ENCODE measurements at places on chromosomes 16 and 17.

- DNase-seq = no peak
Observed at GRCh38 chr16:59319871-59320270, 585.8 kb upstream of the GOT2 start.

DNA sequence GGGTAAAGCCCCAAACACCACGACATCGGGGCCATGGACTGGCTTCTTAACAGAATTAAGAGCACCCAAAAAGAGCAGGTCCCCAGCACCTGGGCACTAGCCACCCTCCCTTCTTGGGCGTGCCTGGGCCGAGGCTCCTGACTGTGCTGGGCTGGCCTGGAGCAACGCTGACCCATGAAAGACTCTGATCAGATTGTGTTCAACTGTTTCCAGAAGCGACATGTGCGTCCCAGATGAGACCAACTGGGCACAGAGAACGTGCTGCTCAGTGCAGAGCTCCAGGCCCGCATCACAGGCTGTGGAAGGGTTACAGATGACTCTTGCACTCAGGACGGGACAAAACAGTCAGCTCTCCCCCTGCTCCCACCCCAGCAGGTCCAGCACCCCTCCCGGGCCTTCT lies 100.7 kb downstream of the KCNJ12 start:
- peak; percentile 28 for DNase-seq

DNA sequence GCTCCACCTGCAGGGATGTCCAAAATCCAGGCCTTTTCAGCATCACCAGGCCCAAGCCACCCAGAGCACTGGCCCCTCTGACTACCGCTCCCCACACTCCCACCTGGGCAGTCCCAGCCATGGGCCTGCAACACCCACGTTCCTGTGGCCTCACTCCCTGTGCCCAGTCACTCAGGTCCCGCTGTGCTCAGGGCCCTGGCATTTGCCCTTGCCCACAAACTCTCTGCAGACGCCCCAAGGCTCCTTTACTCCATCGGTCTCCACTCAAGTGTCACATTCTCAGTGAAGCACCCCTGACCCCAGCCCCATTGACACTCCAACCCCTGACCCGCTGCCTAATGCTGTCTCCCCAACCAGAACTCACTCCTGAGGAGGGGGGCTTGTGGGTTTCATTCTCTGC lies 23.6 kb downstream of the MPG start:
- DNase-seq = peak; percentile 48

- DNase-seq = peak; percentile 32
Observed at GRCh38 chr16:67773099-67773498, 33.3 kb downstream of the RANBP10 start.

- peak; percentile 42 for DNase-seq
Observed at GRCh38 chr16:2814551-2815298, 2.3 kb upstream of the PRSS21 start.

DNA sequence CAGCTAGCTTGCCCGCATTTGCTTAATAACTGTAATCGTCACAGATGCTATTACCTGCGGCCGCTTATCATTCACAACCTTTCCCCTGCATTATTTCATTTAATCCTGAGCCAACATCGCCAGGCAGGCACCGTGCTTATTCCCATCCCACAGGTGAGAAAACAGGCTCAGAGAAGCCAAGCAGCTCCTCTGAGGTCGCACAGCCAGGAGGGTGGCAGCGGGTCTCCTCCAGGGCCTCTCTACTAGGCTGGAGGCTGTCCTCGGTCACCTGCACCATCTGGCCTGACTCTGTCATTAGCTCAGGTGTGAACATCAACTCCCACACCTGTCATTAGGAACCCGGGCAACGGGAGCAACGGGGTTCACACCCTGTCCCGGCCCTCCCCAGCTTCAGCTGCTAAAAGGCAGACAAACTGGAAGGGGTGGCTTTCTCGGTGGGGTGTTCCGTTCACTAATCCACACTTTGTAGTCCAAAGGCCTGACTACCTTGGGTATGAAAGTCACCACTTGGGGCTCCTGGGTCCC lies 3.0 kb downstream of the PPL start:
- DNase-seq = no peak

DNA sequence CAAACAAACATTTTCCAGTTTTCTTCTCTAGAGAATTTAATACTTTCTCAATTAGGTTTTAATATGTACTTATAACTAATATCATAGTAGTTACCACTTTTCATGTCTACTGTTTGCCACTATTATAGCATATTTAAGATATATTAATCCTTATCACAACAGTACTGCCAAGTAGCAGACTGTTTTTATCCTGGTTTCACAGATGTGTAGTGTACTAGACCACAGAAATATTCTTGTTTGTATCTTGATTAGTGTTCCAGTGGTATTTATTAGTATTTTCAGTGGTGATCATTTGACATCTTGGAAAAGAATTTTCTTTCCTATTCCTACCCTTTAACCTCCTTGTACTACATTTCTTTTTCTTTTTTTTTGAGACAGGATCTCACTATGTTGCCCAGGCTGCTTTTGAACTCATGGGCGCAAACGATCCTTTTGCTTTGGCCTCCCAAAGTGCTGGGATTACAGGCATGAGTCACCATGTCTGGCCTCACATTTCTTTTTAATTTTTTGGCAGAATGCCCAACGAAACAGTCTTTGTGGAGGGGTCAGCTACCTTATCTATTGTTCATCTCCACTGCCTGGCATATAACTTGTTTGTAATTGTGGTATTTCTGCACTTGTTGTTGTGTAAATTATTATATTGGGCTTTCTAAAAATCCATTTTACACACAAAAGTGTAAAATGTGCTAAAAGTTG lies 27.2 kb downstream of the MAP2K4 start:
- DNase-seq = no peak

DNA sequence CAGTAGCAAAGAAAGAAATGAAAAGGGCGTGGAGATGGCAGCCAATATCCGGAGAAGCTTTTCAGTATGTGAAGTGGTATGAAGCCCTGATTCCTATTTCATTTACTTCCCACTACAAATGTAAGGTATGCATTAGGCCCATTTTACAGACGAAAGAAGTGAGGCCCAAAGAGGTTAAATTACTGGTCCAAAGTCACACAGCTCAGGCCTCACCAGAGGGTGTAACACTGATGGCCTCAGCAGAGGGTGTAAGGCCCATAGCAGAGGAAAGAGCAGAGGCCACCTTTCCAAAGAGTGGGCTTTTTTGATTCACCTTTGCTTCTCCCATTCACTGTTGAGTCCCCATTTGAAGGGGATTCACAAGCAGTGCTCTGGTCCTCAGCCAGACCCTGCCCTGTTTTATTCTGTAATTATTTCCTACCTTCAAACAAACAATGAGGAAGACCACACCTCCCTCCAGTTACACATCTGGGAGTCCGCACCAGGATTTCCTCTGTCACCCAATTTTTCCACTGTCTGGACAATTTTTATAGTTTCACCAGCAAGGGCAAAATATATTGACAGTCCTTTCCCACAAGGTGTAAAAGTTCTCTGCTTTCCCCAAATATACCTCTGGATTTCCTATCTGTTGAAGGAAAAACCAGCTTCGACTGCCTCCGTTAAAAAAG lies 7.1 kb downstream of the ZFHX3 start:
- no peak for DNase-seq

DNA sequence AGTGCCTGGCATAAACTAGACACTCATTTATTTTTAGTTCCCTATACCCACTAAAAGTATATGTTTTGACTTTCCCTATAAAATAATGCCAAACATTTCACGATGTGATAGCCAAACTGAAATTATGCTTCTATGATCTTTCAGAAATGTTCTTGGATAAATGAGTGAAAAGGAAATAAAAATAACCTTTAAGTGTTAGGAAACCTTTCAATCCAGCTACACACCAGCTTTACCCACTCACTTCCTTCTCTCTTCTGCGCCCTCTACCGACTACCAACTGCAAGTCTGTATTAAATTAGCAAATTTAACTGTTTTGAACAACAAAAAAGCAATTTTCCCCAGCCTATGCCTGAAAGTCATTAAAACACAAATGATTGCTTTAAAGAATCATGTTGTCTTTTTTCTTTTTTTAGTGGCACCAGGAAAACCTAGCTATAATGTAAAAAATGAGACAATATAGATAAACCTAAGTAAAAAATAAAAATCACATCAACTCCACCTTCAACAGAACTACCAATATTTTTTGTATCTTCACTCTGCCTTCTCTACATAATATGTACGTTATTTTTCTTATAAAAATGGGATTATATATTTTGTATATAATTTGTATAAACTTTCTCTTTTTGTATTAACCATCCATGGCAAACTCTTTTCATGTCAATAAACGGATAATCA lies 13.2 kb upstream of the TMEM100 start:
- no peak for DNase-seq

DNA sequence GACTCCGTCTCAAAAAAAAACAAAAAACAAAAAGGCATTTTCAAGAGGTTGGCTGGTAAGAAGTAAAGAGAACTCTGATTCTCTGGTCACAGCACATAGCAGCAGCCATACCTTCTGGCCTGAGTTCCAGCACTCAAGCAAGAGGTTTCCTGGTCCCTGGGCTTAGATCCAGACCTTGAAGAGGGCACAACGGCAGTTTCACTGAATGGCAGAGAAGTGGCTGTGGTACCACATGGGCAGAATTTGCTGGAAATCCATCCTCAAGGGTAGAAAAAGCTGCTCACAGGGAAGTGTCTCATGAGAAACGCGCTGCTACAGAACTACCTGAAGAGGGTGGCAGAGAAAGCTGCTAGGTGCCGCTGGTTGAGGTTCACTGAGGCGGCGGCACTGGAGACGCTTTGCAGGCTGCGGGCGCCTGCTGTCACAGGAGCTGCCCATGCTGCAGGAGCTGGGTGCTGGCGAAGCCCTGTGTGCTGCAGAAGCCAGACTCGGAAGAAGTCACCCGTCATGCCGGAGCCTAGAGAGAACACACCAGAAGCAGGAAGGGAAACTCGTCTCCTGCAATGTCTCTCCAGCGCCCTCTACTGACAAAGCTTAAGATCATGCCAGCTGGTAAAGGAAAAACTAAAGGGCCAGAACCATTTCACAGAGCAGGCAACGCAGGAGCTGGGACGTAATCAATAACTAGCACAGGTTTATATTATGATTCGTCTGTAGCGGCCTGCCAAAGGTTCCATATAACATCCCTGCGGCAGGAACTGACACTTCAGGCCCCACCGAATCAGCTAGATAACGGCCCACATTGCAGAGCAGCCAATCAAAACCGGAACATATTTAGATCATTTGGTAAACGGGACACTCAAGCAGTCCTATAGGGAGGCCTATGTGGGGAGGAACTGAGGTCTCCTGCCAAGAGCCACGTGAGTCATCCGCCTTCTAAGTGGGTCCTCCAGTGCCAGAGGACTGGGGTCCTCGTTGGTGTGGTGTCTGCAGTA lies 5.4 kb upstream of the ZNF213 start:
- DNase-seq = peak; percentile 90

DNA sequence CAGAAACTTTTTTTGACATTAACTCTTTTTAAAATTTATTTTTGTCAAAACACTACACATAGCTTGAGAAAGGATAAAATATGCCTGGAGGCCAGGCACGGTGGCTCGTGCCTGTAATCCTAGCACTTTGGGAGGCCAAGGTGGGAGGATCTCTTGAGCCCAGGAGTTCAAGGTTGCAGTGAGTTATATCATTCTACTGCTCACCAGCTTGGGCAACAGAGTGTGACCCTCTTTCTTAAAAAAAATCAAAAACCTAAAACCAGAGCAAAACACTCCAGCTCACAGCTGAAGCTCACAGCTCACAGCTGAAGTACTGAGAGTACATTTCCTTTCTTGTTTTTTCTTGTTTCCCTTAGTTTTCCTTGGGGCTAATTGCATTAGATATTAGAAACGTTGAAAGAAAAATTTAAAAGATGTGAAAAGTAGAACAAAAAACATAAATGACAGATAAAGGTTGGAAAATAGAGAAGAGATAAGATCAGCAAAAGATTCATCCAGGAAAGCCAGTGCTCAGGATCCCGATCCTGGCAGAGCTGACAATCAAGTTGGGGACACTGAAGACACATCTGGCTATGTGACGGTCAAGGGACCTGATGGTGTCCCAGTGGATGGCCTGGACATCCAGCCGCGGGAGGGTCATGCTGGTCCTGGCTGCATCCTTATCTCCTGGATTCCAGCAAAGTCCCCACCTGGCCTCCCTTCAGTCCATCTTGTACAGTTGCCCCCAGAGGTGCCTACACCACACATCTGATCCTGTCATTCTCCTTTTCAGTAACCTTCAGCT lies 9.8 kb downstream of the CHST6 start:
- DNase-seq = no peak

DNA sequence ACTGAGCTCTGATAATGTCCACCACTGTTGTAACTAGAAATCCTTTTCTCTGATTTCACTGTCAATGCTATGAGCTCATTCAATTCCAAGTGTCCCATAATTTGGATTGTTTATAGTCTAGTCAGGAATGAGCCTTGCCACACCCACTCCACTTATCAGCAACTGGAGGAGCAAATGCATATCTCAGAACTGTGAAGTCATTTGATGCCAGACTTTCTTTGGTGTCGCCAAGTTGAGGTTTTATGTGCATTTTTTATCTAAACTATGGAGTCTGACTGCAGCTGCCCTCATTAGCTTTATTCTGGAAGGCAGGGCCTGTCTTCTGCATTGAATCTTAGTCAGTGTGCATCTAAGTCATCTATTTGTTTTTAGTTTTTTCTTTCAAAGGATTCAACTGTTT lies 361.3 kb downstream of the PMP22 start:
- DNase-seq = no peak

DNA sequence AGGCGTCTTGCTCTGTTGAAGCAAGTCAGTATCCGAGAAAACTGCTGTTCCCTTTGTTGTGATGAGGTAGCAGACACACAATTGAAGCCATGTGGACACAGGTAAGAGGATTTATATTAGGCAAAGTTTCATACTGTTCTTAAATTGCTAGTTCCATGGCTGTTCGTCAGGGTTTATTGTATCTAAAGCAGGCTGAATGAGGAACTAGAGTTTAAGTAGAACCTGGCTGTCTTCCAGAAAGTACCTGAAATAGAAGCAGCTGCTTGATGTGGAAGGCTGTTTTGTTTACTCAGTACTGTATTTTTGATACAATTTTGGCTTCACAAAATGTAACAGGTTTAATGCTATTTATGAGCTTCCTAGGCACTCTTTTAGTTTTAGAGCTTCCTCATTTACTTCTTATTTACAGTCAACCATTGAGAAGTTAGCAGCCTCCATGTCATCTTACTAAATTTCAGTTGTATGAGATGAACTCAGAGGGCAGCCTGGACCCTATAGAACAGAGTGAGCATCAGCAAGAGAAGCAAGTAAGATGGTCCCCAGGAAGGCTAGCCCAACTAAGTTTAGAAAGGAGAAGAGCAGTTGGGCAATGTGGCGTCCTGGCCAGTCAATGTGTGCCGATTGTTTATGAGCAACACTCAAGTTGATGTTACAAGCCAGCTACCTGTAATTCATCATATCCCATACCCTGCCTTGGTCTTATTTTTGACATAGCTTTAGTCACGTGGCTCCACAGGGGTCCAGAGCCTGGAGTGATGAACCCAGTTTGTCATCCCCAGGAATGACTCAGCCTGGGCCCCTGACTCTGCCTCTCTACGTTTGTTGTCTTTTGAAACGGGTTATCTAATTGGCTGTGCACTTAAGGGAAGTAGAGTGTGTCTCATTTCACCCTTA lies 9.7 kb upstream of the ARL2BP start:
- DNase-seq = no peak

- no peak for DNase-seq
Observed at GRCh38 chr16:50197582-50197981, 44.5 kb downstream of the TENT4B start.

- no peak for DNase-seq
Observed at GRCh38 chr17:77944390-77945222, 13.9 kb upstream of the TNRC6C start.

Data from islet precursor cell (in vitro differentiated cells).